Activated T-cell treated with anti-CD3 and anti-CD28 coated beads, Interleukin-2, amount 50 U/mL, for 4 hours (primary cell): ENCODE measurements at places on chromosomes 2 and 18.

DNA sequence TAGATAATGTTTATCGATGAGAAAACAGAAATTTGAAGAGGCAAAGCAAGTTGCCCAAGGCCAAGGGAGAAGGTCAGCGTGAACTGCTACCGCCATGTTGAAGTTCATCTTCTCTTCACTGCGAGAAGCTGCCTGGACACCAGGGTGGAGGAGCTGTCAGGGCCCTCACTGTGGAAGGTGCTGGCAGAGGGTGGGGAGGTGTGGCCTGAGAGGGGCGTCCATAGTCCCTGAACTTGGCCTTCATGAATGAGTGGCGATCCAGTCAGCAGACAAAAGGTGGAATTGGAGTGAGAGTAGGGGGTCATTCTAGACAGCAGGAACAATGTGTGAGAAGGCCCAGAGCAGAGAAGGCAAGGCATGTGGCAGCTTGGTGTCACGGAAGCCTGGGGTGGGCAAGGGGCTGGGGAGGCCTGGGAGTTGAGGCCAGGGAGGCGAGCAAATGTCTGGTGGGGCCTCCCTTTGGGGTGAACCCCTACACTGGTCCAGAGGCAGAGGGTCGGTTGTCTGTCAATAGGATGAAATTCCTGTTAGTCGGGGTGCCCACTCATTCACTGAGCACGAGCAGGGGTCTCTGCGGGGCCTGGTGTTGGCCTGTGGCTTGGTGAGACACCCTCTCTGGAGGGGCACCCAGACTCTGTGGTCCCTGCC, 33.3 kb upstream of the KCNF1 start:
- DNase-seq, result no peak

GRCh38 chr2:231312066-231312465, 83.4 kb upstream of the B3GNT7 start:
- DNase-seq, result no peak

- DNase-seq, result no peak
Measured at GRCh38 chr18:6659963-6660725, 69.4 kb upstream of the ARHGAP28 start.

- DNase-seq, result no peak
Measured at GRCh38 chr2:204638471-204639194, 93.4 kb downstream of the PARD3B start.

GRCh38 chr2:7010391-7011054, 93.3 kb downstream of the RNF144A start:
- DNase-seq, result no peak

GRCh38 chr2:215621381-215621780, 185.5 kb upstream of the FN1 start:
- DNase-seq, result no peak

GRCh38 chr2:241867776-241868420, 1.6 kb upstream of the RTP5 start:
- peak; percentile 54 for DNase-seq

- no peak for DNase-seq
Measured at GRCh38 chr18:10877987-10878386, 271.4 kb downstream of the PIEZO2 start.

- no peak for DNase-seq
Measured at GRCh38 chr2:68687018-68687417, 43.6 kb downstream of the PROKR1 start.

- DNase-seq, result no peak
Measured at GRCh38 chr2:205259121-205259520, 423.2 kb upstream of the NRP2 start.

GRCh38 chr2:3204031-3204821, 173.4 kb downstream of the EIPR1 start:
- DNase-seq, result no peak

- no peak for DNase-seq
Measured at GRCh38 chr2:218074031-218074430, 5.0 kb downstream of the RUFY4 start.

DNA sequence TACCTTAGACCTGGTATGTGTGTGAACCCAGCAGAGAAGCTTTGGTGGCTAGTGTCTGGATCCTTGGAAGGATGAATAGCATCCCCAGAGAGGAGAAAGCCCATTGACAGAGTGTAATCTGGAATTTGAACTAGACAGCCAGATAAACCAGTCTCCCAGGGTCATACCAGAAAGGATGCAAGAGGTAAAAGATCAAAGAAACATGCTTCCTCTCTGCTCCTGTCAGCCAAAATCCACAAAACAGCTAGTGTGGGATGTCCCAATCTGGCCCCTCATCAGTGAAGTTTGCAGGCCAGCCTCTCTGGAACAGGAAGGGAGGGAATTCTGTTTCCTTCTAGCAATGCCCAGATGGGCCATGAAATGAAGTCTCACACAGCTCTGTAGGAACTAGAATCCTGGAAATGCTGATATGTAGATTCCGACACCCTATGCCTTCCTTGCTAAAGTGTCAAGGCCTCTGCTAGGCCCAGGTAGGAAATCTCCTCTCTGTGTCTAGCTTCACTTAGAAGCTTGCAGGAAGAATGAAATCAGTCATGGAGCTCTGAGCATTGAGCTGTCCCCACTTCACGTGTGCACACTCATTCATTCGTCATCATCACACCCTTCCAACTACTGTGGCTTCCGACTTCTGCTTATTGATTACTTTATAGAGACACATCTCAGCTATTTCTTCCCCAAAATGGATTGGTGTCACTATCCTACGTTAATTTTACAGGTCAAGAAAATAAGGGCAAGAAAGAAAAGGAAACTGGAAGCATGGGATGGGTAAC, 38.0 kb downstream of the EVA1A start:
- DNase-seq, result no peak

DNA sequence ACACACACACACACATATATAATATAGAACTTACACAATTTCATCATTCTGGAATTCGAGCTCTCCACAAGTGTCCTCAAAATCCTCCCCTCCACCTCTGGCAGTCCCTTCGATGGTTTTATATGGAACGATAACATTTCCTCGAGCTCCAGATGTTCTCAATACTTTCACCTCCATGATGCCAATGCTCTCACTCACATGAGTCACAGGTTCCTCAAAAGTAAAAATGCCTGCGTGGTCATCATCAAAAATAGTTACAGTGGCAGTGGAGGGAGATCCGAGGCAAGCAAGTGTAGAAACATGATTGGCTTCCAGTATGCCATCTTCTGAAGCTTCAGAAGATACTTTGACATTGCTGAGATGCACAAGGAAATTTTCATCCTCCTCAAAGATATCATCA, 23.5 kb downstream of the SLC8A1 start:
- DNase-seq, result no peak

GRCh38 chr2:241933179-241933911, 63.8 kb downstream of the RTP5 start:
- DNase-seq, result no peak

DNA sequence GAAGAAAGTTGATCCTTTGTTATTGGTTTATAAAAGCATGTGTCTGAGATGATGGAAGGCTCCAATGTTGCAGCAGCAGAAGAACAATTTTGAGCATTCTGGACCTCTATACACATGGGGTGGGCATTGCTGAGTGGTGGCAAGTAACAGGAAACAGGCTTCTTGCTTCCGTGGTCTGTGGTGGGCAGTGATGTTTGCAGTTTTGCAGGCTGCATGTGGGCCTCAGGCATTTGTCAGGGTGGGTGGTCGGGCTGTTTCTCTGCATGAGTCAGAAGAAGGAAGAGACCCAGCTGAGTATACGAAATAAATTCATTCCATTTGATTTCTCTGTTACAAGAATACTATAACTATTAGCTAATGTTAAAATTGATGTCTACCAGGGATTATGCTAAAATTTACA, 239.5 kb upstream of the COL3A1 start:
- DNase-seq, result no peak

GRCh38 chr18:35868915-35869314, 103.6 kb upstream of the RMP24 start:
- no peak for DNase-seq

DNA sequence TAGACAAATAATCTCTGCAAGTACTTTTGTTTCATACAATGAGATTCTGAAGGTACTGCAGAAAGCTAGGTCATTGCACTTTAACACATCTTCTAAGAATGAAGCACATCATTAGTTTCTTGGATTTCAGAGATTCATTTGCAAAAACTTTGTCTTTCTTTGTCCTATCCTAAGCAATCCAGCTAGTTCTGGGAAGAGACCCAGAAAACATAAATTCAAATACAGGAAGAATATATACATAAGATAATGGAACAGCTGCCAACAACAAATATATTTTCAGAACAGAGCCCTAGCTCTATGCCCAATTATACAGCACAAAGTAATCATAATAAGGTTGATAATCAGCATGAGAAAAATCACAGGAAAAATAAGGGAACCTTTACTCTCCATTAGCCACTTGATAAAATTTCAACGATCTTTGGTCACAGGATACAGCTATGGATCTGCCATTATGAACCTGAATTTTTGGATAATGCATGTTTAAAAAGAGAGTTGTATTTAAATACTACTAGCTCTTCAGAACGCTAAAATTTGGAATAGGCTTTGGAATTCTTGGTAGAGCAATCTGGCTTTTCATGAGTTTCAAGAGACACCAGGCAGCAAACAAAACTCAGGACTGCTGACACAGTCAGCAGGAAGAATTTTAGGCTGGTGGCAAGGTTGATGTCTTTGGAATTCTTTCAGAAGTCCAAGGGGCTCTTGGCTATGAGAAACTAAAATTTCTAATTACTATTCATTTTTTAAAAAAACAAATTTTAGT, 250.4 kb upstream of the SMIM21 start:
- no peak for DNase-seq

DNA sequence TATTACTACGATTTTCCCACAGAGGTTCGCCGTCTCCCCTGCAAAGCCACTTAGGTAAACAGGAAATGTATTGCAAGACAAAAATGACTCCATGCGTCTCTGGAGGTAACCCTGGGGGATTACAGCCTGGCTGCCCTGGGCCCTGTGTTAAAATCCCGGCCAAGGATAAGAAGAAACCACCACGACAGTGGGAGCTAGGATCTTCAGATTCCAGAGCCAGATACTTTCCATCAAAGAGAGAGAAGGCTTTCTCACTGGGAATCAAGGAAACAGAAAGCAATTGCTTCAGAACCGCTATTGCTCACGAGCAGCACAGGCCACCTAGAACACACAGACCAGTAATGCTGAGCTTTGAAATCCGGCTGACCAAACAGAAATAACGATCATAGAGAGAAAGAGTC, 97.9 kb upstream of the ZNF516 start:
- no peak for DNase-seq

- DNase-seq, result no peak
Measured at GRCh38 chr2:152056418-152056817, 42.4 kb downstream of the CACNB4 start.

- DNase-seq, result no peak
Measured at GRCh38 chr2:19723021-19723420, 178.8 kb downstream of the TTC32 start.

DNA sequence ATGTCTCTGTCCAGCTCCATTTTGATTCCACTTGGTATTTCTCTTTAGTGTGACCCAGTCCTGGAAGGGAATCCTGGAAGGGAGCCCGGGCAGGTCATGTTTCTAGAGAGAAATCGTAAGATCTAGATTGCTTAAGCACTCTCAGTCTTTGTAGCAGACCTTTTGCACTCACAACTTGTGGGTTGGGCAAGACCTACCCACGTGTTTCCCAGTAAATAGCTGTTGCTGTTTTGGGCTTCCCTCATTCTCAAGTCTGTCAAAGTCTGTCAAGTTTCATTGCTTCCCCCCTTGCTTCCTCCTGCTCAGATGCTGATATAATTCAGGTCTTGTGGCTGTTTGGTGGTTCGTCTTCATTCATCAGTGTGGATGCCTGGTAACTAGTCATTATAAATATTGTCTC, 17.4 kb upstream of the NEMP2 start:
- no peak for DNase-seq

DNA sequence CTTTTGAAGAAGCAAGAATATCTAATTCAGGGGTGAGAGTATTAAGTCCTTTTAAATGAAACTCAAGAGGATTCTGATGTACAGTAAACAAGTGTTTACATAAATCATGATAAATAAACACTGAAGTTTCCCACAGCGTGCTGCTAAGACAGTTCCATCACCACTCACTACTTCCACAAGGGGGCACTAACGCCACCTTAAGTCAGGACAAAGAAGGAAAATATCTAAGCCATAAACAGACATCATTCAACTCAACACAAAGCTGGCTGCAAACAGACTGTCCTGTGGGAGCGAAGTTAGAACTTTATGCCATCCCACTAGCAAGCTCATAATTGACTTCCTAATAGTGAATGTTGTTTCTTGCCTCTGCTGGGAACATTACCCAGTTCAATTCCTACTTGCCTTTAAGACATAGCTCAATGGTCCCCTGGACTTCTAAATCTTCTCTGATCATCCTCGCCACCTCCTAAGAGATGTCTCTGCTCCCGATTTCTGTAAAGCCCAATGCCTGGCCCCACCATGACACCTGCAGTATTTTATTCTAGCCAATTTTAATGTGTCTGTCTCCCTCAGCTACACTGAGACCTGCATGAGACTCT, 36.5 kb downstream of the MRPL44 start:
- DNase-seq, result peak; percentile 59

DNA sequence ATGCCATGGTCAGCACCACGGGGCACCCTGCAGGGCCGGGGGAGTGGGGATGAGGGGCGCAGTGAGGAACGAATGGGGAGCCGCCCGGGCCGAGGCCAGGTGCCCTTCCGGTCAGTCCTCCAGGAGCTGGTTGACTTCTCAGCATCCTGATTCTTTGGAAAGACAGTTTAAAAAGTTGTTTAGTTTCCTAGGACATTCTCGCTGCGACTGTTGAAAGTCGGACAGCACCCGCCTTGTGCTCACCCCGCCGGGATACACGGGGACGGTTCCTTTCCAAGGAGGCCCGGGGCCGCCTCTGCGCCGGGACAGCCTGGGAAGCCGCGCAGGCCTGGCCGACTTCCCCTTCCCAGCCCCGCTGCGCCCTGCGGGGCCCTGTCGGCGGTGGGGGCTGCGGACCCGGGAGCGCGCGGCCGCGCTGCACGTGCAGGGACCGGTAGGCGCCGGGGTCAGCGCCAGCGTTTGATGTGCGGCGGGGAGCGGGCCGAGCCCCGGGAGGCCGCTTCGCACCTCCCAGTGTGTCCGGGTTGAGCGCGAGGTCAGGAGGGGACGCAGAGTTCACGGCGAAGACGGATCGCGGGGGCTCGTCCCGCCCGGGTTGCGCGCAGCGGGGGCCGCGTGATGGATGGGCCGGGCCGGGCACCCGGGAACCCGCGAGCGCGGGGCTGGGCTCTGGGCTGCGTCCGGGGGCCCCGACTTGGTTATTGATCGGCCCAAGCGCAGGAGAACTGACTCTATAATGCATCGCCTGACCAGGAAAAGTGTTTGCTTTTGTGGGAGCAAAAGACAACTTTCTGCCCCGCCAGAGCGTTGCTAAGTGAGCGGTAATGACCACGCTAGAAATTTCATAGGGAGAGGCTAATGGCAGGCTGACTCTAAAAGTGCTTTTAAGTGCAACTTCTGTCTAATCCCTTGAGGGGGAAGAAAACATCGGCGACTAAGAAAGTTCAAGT, 28.0 kb upstream of the SMIM21 start:
- DNase-seq, result no peak

- no peak for DNase-seq
Measured at GRCh38 chr2:167451496-167452289, 563.4 kb downstream of the XIRP2 start.

- no peak for DNase-seq
Measured at GRCh38 chr2:1572638-1573037, 159.4 kb downstream of the TPO start.

- DNase-seq, result no peak
Measured at GRCh38 chr2:168191955-168192785, 55.2 kb downstream of the STK39 start.
